ENCODE measurements at places on chromosomes 1 and 21.

DNA sequence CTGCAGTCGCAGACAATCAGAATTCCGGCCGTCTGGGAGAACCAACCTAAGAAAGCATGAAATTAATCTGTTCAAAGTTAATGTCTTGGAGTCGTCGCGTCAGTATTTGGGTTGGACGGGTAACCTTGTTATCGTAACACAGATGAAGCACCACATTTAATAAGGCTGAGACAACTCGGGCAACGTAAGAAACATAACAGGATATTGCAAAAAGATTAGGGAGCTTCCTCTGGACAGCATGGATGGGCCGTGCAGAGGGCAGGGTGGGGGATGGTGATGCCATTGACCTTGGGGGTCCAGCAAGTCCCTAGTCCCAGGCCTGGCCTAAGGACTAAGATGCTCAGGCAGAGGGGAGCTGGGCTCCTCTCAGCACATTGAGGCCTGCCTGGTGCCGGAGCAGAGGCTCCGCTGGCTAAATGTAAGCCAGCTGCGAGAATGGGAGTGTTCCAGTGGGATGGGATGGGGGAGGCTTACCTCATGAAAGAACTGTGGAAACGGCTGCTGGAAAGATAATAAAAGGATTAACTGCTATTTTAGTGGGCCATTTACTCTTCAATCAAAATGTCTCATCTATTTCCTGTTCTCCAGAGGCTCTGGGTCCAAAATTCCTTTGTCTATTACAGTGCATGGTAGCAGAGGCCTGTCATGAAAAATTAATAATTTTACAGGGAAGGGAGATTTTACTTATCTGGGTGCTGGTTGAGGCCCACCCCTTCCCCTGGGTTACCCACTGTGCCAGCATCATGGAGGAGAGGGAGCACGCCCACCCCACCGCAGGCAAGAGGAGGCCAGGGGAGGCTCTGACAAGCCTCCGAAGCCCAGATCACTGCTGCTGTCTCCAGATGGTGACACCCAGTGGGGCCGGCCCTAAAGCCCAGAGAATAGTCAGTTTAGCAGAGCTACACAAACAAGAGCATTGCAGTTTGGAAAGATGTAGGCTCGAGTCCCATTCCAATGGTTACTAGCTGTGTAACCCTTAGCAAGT, 131.6 kb downstream of the DMRTB1 start:
- no peak for DNase-seq

DNA sequence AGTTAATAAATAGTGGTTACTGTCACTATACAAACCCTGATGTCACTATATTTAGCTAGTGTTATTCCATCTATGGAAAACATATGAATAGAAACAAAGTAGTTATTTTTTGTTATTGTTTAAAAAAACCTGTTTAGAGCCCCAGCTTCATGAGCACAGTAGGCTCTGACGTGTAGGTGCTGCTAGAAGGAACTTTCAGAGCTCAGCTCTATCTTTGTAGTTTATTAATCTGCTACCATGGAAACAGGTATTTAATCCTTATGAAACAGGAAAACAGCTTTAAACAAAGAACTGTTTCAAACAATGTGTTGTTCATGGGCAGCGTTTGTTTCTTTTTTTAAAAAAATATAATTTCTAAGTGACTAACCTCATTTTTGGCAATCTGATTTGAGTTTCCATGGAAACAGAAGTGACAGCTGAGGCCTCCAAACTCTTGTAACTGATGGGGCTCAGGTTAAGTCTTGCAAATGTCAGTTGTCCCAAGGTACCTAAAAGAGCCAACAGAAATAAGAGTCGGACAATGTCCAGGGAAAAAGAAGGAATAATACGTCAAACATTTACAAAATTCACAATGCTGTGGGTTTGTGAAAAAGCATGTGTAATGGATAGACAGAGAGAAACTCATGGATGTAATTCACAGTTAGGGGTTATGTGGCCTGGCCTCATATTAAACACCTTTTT, 162.0 kb upstream of the C21orf91 start:
- no peak for DNase-seq

- DNase-seq, result no peak
These were observed 7.1 kb downstream of the PROX1 start for GRCh38 chr1:213994888-213995287.

DNA sequence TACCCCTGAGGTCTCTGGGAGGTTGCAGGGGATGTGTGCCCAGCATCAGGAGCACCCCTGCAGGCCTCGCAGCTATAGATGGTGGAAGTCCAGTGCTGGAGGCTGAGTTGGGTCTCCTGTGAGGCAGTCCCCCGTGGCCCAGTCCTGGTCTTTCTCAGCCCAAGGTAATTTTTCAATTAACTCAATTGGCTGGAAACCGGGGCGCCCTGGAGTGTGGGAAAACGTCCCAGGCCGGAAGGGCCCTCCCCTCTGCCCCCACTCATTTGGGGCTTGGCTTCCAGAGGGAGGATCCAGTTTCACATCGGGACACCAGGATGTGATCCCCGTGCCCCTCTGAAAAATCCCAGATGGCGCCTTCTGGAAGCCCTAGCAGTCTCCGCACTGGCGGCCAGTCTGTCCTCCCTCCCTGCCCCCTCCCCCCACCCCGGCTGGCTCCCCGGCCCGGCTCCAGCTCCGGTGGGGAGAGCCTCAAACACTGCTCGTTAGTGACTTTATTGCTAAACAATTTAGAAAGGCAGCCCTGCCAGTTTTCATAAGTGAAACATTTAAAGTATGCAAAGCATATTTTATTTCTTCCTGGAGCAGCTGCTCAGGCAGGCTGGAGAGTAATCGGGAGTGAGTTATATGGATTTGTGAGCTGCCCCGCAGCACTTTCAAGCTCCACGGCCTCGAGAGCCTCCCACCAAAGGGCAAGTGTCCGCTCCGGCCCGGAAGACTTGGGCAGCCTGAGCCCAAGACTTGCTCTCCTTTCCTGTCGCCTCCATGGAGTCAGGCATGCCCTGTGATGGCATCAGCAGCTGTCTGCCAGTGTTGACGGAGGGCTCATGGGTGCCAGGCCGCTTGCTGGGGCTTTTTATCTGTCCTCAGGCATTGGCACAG, 208.2 kb upstream of the TMEM51 start:
- no peak for DNase-seq

- DNase-seq, result no peak
These were observed 32.1 kb downstream of the SH3BP5L start for GRCh38 chr1:248793592-248793991.

- DNase-seq, result no peak
These were observed 32.3 kb downstream of the KIRREL1 start for GRCh38 chr1:158025576-158026230.

- no peak for DNase-seq
These were observed 7.4 kb downstream of the WNT2B start for GRCh38 chr1:112516141-112516540.
